Activated naive CD4-positive, alpha-beta T cell treated with anti-CD3 and anti-CD28 coated beads, Interleukin-2, amount 10 ng/mL, durations not matched to agents 7 days and 5 days (primary cell): ENCODE measurements at places on chromosomes 2 and 18.

- no peak for DNase-seq
These were observed 81.2 kb upstream of the CCBE1 start for GRCh38 chr18:59778434-59778833.

GRCh38 chr2:33047939-33048338, 101.2 kb downstream of the LTBP1 start:
- no peak for DNase-seq

GRCh38 chr2:119278946-119279345, 55.3 kb downstream of the STEAP3 start:
- DNase-seq: no peak

- DNase-seq: no peak
These were observed 186.7 kb downstream of the KLHL29 start for GRCh38 chr2:23571527-23572282.

DNA sequence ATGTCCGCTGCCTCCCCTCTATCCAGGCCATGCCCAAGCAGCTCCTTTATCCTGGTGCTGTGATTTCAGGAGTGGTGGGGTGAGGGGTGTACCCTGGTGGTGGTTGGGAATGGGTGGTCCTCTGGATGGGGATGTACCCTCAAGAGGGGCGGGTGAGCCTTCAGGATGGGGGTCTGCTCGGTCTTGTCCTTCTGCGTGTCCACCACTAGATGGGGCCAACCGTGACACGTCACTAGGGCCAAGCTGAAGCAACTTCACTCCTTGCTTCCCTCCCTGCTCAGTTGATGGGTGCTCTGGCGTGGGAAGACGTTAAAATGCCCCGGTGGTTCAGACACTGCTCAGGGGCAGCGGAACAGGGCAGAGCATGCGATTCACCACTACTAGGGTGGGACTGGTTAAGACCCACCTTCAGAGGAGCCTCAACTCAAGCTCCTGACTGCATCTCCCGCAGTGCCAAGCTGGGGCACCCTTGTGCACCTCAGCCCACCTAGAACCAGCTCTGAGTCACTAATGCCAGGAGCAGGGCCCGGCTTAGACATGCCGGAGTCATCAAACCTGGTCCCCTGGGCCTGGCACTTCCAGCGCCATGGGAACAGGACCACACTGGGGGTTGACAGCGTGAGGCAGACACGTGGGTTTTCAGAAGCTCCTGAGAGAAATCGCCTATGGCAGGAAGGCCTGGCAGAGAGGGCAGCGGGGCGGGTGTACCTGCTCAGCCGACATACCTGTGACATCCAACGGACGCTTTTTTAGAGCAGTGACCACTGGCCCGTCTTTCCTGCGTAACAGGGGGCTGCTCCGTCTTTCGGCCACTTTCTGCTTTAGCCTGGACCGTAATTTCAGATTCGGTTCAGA, 256.7 kb downstream of the HDAC4 start:
- peak; percentile 30 for DNase-seq

DNA sequence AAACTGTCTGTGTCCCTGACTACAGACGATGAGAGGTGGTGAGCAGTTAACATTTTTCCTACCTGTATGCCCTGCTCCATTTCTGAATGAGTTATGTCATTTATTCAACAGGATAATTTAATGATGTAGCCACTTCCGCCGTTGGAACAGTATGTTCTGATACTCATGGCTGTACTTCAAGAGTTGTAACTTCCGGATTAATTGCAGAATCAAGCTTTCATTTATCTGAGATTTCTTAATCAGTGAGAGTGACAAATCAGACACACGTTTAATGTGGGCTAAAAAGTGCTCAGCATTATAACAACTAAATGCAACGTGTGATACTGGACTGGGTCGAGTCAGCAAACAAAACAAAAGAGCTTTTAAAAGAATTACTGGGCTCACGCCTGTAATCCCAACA, 107.7 kb downstream of the KCTD1 start:
- DNase-seq: no peak
